ENCODE measurements at places on chromosomes 12 and 14. TPM values are rescaled to one million over a fixed set of nuclear protein-coding genes. Genes with fewer than 3 reads are reported as not detected.

EML1 gene
- polyA plus RNA-seq = 6.3 TPM

SLC5A8 gene
- polyA plus RNA-seq = not detected

KRT71 gene
- polyA plus RNA-seq = not detected

MLH3 gene
- polyA plus RNA-seq = 3.8 TPM

C12orf50 gene
- polyA plus RNA-seq = 0.10 TPM

GYS2 gene
- not detected for polyA plus RNA-seq

A2M gene
- polyA plus RNA-seq = 0.02 TPM

FGF6 gene
- not detected for polyA plus RNA-seq

GRIN2B gene
- not detected for polyA plus RNA-seq

SYNDIG1L gene
- polyA plus RNA-seq = not detected

MSI1 gene
- polyA plus RNA-seq = 1.3 TPM

OAS1 gene
- 1.3 TPM for polyA plus RNA-seq

LAG3 gene
- polyA plus RNA-seq = 0.72 TPM

BIN2 gene
- not detected for polyA plus RNA-seq

INSM2 gene
- polyA plus RNA-seq = 0.15 TPM

APOF gene
- not detected for polyA plus RNA-seq

FBLN5 gene
- 36.7 TPM for polyA plus RNA-seq

SERPINA5 gene
- polyA plus RNA-seq = 0.08 TPM
